ENCODE measurements at places on chromosomes 2 and 18. TPM values are rescaled to one million over a fixed set of nuclear protein-coding genes. Genes with fewer than 3 reads are reported as not detected.
A peak's percentile ranks its signal among the peaks of the same experiment; 100 is the strongest.

DNA sequence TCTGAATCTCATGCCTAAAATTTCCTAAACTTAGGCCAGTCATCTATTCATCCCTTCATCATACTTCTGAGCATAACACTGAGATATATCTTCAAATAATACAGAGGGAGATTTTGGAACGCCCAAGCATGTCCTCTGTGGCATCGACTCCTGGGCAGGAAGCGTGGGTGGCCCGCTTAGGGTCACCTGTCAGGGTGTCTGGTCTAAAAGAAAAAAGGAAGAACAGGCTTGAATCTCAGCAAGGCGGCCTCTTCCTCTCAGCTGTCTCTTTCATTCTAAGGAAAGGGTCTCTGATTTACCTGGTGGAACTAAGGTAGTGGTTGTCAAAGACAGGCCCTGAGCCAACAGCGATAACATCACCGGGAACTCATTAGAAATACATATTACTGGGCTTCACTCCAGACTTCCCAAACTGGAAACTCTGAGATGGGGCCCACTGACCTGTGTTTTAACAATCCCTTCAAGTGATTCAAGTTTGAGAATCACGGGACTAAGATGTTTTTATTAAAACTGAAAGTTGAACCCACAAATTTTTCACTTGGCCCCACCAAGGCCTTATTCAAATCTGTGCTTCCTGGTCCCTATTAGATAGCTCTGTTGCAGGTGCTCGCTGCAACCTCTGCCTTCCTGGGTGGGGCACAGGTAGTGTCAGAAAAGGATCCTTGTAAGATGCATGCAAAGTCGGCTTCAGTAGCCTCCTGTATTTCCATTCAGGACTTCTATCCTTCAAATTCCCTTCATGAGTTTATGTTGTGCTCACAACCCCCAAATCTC, 162.3 kb upstream of the CCDC68 start:
- DNase-seq: no peak

DNA sequence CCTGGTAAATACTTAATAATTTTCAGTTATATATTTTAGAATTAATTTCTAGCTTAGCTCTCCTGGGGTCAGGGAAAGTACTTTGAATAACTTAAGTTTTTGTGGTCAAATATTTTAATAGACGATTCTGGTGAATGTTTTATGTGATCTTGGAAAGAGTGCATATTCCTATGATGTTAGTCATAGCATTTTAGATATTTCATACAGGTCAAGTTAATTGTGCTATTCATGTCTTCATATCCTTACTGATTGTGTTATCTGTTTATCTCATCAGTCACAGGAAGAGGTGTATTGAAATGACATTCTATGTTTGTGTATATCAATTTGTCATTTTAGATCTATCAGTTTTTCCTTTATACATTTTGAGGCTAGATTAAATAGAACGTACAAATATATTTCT, 576.2 kb downstream of the CPS1 start:
- DNase-seq: no peak

DNA sequence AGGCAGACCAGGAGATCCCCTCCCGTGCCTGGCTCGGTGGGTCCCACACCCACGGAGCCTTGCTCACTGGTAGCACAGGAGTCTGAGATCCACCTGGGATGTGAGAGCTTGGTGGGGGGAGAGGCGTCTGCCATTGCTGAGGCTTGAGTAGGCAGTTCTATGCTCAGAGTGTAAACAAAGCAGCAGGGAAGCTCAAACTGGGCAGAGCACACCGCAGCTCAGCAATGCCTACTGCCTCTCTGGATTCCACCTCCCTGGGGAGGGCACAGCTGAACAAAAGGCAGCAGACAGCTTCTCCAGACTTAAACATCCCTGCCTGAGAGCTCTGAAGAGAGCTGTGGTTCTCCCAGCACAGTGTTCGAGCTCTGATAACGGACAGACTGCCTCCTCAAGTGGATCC, 85.1 kb downstream of the UGP2 start:
- no peak for DNase-seq

RTP5 gene
- total RNA-seq: 0.14 TPM

DTNA gene
- total RNA-seq: 0.24 TPM

FSHR gene
- total RNA-seq: not detected

GRCh38 chr2:238263204-238264071, 23.6 kb upstream of the HES6 start:
- DNase-seq: peak; percentile 67

DNA sequence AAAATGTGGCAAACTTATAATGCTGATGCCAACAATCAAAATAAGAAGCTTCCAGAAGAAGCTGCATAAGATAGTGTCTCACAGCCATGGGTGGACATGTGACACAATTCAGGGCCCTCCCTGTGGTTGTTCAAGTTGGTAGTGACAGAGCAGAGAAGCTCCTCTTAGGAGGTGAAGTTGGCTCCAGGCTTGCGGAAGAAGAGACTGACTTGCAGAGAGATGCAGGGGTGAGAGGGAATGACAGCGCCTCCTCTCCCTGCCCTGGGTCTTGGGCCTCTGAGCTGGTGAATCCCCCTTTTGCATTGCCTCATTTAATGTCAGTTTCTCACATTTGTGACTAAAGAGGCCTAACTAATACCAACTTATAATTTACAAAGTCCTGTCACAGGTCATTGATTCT, 23.0 kb upstream of the RHOB start:
- no peak for DNase-seq

GRCh38 chr2:150732064-150732463, 244.6 kb upstream of the RND3 start:
- DNase-seq: no peak

GRCh38 chr18:39701055-39701783, 2135.6 kb upstream of the CELF4 start:
- no peak for DNase-seq

TUBA4A gene
- 201 TPM for total RNA-seq

NPPC gene
- total RNA-seq: 0.61 TPM

DNA sequence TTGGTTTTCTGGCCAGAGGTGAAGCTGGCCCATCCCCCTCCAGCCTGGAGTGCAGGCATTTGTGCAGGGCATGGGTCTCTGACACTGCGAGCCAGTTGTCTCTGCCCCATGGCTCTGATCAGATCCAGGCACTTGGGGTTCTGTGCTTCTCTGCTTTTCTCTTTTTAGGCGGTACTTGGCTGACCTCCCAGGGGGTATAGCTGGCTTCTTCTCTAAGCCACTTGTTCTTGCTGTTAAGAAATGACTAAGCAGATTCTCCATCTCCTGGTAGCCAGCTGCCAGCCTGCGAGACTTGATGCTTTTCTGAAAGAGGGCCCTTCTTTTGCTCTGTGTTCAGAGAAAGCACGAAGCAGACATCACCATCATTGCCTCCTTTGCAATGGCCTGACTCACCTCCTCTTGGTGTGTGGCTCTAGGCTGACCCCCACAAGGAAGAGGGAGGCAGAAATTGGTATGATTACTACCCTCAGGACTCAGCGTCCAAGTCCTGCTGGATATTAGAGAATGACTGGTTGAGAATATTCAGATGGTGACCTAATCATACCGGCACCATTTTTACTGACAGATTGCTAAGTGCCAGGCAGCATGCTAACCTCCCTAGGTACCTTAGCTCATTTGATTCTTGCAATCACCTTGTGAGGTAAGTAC, 32.7 kb downstream of the TNP1 start:
- no peak for DNase-seq

- no peak for DNase-seq
Observed at GRCh38 chr2:182543741-182544525, 117.1 kb upstream of the PDE1A start.

STAT4 gene
- 69.5 TPM for total RNA-seq

- no peak for DNase-seq
Observed at GRCh38 chr2:113169586-113169985, 4.2 kb upstream of the PSD4 start.

- DNase-seq: no peak
Observed at GRCh38 chr2:152525277-152525838, 190.4 kb downstream of the FMNL2 start.

GRCh38 chr2:189213250-189213649, 33.7 kb upstream of the COL5A2 start:
- DNase-seq: no peak

GRCh38 chr2:1701556-1702185, 42.6 kb downstream of the PXDN start:
- no peak for DNase-seq

GRCh38 chr2:151845884-151846283, 17.7 kb upstream of the ARL5A start:
- no peak for DNase-seq

SLC5A7 gene
- total RNA-seq: not detected
